NCI-H1694 (cell line): ENCODE measurements at places on chromosomes 2 and 18.

DNA sequence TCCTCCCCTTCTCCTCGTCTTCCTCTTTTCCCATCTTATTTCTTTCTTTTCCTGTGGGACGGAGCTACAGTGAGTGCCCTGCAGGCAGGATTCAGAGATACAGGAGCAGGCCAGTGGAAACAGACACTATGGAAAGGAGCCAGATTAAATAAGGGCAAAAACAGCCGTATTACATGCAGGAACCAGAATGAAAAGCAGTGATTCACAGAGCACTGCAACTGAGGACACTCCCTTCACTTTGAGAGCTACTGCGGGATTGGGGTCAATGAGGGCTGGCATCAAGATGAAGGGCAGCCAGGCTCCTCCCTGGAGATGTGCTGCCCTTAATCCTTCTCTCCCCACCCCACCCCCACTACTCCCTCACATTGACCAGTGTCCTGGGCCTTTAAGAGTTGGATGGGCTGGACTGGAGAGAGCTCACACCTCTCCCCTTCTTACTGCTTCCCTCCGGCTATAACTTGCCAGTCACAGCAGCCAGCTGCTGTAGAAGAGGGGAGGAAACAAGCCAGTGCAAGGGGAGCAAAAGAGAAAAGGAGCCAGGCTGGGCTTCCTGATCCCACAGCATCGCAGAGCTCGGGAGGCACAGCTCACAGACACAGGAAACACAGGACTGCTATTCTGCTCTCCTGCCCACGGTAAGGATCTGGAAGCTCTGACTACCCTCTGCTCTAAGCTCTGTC lies at the start of gene PLCD4:
Gene PLCD4, plus strand, starts transcription at position 464 of the 680 bp plus-strand sequence. CDS start 7,841 bp downstream, outside the sequence.
- peak; percentile 20 for DNase-seq

- DNase-seq, result no peak
Measured at GRCh38 chr2:28413899-28414295, 21.2 kb downstream of the FOSL2 start.

DNA sequence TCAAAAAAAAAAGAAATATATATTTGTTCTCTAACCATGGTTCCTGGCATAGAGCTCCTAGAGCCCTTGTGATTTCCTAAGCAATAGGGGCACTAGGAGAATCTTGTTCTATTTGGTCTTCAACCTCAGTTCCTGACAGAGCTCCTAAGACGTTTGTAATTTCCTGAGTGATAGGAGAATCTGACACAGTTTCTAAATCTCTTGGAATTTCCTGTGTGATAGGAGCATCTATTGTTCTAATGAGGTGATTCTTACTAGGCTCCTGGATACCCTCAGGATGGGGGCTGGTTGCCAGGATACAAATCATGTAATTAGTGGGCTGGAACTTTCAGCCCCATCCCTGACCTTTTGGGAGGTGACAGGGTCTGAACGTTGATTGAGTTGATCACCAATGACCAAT lies 245.8 kb downstream of the ZEB2 start:
- no peak for DNase-seq

- no peak for DNase-seq
Measured at GRCh38 chr18:38572554-38573111, 1007.0 kb upstream of the CELF4 start.

DNA sequence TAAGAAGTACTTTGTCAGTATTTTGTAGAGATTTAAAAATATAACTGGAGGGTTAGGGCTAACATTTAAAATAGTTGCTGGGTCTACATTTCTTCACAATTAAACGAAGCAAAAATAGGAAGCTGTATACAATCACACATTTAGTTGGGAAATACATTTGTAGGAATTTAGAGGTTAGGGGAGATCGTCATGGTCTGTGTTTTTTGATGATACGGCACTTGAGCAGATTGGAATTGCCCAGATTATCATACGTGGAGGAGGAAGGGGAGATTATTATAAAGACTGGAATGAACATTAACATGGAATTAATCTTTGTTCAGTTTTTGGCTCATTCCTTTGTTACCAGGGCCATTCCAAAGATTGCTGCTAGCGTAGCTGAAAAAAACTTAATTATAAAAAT lies 84.6 kb downstream of the MTA3 start:
- DNase-seq, result no peak

GRCh38 chr2:33433279-33434235 lies 42.9 kb upstream of the RASGRP3 start:
- DNase-seq, result no peak

DNA sequence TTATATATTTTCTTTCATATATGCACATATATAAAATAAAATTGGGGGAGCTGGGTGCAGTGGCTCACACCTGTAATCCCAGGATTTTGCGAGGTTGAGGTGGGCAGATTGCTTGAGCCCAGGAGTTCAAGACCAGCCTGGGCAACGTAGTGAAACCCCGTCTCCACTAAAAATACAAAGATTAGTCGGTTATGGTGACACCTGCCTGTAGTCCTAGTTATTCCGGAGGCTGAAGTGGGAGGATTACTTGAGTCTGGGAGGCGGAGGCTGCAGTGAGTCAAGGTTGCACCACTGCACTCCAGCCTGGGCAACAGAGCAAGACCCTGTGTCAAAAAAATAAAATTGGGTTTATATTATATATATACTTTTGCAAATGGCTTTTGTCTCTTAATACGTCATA lies 39.6 kb upstream of the TFCP2L1 start:
- DNase-seq, result no peak

DNA sequence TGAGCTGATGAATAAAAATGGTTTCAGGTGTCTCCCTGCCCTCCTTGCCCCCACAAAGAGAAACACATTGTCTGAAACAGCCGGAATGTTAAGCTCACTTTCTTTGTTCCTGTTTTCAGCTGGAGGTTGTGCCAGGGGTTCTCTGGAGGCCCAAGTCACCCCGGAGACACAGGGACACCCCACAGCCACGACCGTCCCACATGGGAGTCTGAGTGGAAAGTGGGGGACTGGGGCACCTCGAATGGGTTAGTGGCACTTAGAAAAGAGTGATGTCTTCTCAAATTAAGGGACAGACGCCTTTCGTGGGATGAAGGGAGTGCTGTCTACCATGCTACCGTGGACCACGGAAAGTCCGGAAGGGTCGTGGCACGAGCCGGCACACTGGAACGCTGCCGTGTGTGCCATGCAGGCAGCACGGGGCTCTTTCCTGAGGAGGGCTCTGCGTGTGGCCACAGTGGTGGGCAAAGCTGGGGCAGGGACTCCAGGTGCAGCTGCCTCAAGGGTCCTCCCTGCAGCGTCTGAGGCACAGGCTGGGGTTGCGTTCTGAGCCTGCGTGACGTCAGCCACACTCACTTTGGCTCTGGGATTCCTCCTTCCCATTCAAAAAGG lies 39.4 kb upstream of the CTDP1 start:
- no peak for DNase-seq

DNA sequence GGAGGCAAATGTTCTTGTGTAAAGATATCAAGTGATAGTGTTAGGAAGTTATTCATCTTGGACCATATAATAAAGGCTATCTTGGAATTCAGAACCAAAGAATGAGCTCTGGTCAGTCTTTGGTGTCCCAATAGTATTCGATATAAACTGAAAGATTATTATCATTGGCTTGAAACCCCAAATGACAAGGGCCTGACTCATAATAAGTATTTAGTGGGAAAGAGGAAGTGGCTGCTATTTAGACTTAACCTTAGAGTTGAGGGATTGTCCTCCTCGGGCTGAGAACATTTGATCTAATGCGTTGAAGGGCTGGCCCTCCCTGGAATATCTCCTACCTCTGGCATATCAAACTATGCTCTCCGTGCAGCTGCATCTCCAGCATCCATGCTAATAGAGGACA lies 67.5 kb downstream of the CDH20 start:
- DNase-seq, result no peak

GRCh38 chr2:20509770-20510490 lies 63.1 kb downstream of the RHOB start:
- peak; percentile 19 for DNase-seq

GRCh38 chr2:20348542-20348941 lies 2.1 kb downstream of the PUM2 start:
- DNase-seq, result no peak

DNA sequence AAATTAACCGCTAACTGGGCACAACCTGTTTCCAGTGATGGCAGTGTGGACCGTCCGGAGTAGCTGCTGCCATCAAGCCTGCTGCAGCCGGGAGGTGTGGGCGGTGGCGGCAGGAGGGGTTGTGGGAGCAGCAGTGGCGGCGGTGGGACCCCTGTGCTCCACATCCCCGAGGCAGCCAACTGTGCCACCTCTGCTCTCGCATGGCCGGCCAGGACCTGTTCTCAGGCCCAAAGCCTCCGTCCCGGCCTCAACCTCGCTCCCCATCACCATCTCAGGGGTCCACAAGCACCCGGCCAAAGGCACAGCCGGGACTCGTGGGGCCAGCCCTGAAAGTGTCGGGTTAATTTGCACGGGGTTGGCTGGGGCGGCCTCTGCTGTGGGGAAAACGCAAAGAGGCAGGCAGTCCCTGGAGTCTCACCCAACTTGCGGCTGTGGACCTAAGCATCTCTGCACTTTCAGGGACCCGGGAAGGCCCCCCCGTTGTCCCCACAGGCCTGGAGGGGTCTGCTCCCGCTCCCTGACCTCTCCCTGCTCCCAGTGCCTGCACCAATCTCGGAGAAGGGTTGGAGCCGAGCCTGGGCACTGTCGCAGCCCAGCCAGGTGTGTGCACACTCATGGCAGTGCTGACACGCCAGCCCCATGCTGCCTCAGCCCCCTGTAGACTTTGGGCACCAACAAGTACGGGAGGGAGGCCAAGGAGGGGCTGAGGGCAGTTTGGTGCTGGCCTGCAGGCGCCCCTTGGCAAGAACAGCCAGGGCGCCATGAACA lies 44.4 kb upstream of the PEX13 start:
- no peak for DNase-seq

DNA sequence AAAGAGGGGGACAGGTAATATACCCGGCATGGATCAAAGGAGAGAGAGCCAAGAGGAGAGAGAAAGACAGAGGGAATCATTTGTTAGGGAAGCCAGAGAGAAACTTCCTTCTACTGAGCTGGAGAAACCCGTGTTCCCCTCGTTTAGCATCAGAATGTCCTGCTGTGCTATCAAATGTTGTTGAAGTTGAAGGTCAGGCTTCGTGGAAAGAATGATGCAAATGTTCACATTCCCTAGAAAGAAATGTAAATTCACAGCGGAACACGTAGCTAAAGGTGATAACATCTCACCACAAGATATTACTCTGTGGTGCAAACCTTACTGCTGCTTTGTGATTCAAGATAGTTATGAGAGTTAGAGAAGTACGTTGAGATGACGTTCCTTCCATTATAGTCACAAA lies 258.1 kb downstream of the LNPK start:
- DNase-seq, result no peak

- no peak for DNase-seq
Measured at GRCh38 chr18:3667255-3668137, 217.5 kb downstream of the TGIF1 start.

- DNase-seq, result no peak
Measured at GRCh38 chr2:82494739-82495138, 1964.3 kb downstream of the SUCLG1 start.

DNA sequence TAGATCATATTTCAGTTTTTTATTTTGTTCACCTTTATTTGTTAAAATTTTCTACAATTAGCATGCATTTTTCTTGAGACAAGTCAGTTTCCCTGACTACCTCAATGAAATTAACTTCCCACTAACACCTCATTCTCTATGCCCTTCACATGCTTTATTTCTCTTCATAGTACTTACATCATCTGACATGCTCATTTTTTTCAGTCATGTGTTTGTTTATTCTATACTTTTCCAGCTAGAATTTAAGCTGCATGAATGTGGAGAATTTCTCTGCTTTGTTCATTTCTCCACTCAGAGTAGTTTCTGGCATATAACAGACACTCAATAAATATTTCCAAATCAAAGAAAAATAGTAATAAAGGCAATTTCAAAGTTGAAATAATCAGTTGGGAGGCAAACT lies 78.9 kb upstream of the SCN7A start:
- no peak for DNase-seq

DNA sequence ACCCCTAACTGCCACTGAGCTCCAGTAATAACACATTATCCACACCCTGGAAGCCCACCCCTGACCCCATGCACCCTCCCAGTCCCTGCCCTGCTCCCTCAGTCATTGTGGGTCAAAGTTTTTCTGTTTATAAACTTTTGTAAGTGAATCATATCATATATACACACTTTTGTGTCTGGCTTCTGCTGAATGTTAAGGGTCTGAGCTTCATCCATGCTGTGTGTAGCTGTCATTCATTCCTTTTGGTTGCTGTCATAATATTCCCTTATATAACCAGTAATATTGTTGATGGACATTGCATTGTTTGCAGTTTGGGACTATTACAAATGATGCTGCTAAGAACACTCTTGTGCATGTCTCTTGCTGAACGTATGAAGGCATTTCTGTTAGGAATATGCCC lies 14.5 kb downstream of the CNNM4 start:
- DNase-seq, result no peak

DNA sequence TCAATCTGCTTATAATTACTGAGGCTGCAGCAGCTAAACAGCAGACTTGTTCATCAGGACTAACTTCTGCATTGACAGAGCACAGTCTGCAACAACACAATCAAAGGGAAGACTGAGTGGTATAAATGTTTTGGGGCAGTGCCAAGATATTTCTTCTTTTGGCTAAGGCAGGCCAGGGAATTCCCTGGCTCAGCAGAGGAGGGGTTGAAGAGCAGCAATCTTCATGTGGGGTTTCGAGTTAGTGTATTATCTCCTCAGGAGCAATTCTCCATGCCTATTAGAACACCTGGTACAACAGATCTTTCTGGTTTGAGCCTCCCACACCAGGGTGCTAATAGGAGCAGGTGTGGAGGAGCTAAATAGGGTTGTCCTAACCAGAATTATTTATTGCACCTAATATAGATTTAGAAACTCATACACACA lies 103.0 kb upstream of the STK17B start:
- no peak for DNase-seq

GRCh38 chr18:8322486-8322885 lies 286.8 kb upstream of the RAB12 start:
- no peak for DNase-seq
